ENCODE measurements at places on chromosomes 2 and 18.

GRCh38 chr18:8730080-8730827 is 24.9 kb downstream of the MTCL1 start:
- DNase-seq = no peak

GRCh38 chr2:236309669-236310029 is 45.4 kb upstream of the ASB18 start:
- no peak for DNase-seq

DNA sequence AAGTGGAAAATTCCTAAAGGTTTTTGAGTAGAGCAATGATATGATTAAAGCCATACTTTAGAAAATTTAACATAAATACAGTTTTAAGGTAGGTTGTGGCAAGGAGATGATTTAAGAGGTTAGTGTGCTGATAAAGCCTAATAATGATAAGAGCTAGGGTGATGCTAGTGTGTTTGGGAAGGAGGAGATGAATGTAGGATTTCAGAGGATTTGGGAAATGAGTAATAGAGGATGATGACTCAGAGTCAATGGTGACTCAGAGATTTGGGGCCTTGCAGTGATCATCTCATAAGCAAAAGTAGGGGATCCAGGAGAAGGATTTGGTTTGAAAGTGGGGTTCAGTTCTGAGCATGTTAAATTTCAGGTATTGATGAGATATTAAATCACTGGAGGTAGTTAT is 23.3 kb downstream of the STAMBP start:
- no peak for DNase-seq

GRCh38 chr18:74326231-74326630 is 10.6 kb downstream of the C18orf63 start:
- DNase-seq = no peak

GRCh38 chr18:44388329-44388728 is 292.4 kb upstream of the SETBP1 start:
- no peak for DNase-seq

GRCh38 chr2:229832510-229832898 is 89.3 kb downstream of the TRIP12 start:
- no peak for DNase-seq

DNA sequence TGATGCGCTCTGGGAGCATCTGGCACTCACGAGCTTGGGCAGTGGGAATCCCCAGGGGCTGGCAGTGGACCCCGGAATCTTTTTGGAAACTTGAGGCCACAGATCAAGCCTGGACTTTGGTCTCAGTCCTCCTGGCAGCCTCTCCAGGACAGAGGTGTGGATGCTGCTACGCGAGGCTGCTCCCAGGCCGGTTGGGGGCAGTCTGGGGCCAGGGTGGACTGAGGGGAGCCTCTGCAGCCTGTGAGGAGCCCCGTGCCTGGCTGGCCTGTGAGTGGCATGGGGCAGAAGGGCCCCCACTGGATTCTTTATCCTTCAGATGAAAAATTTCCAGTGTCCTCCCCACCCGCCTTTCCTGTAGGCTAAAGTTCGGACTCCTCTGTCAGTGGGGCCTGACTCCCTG is 12.7 kb upstream of the DES start:
- no peak for DNase-seq

DNA sequence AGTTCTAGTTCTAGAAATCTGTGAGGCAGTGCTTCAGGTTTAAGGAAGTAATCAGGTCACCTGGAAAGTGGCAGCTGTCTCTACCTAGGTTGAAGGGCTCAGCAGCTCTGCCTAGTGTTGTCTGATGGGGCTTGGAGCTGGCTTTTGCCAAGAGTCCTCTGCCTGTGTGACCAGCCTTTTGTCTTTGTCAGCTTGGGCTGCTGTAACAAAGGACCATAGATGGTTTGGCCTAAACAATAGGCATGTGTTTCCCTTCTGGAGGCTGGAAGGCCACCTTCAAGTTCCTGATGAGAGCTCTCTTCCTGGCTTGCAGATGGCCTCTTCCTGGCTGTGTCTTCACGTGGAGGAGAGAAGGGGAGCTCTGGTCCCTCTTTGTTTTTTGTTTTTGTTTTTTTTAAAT is 13.3 kb downstream of the UBE2F start:
- no peak for DNase-seq

GRCh38 chr2:85112906-85113625 is 20.1 kb upstream of the TCF7L1 start:
- no peak for DNase-seq

GRCh38 chr2:241775223-241776177 is 1.1 kb upstream of the GAL3ST2 start:
- no peak for DNase-seq

DNA sequence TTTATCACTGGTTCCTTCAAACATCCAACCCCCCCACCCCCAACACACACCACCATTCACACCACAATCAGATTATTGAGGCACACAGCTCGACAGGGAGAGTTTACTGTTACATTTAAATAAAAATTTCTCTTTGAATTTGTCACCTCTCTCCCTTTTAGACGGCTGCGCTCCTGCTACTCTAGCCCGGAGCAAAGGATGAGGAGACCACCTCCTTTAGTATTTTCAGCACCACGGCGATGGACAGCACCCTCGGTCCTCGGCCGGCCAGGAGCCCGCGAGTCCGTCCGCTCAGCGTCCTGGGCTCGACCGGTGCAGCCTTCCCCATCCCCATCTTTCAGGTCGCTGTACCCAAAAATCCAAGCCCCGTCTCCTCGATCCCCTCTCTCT is 892 bp downstream of the CELF4 start:
- DNase-seq = no peak

DNA sequence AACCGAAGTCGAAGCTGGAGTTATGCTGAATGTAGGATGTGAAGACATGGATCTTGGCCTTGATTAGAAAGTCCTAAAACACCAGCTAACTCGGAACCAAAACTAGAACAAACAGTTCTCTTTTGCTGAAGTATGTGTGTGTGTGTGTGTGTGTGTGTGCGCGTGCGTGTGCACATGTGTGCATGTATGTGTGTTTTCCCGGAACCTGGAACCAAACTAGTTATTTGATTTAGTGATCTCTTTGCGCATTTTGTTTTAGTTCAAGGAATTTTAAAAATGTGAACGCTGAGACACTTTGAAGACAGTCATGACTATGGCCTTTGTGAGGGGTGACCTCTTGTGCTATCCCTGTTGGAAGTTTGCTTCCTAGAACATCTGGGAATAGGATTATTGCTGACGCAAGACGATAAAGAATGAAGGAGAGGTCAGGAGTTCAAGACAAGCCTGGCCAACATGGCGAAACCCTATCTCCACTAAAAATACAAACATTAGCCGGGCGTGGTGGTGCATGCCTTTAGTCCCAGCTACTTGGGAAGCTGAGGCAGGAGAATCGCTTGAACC is 23.8 kb downstream of the FHL2 start:
- DNase-seq = peak; percentile 73

GRCh38 chr18:79496978-79497637 is 101.4 kb downstream of the NFATC1 start:
- peak; percentile 29 for DNase-seq

DNA sequence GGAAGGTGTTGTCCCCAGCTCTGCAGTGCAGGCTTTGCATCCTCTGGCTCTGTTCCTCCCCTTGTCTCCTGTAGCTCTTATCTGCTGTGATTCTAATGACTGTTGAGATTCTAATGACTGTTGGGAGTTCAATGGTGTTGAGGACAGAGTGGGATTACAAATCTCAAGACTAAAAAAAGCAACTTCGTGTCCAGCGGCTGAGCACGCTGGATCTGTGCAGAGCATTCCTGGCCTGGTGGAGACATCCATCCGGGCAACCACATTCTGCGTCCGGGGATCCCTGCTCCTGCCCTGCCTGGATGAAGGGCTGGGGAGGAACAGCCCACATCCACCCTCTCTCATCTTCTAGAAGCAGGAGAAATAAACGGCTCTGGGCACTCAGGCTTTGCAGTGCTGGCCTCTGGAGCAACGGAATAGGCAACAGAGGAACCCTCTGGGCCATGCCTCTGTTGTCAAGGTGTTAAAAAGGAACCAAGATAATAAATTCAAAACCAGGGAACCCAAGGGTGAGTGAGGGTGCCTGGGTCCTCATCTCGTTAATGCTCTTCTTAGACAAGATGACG is 106.7 kb upstream of the ASB18 start:
- no peak for DNase-seq

- no peak for DNase-seq
Observed at GRCh38 chr2:235834781-235835180, 333.4 kb downstream of the GBX2 start.

DNA sequence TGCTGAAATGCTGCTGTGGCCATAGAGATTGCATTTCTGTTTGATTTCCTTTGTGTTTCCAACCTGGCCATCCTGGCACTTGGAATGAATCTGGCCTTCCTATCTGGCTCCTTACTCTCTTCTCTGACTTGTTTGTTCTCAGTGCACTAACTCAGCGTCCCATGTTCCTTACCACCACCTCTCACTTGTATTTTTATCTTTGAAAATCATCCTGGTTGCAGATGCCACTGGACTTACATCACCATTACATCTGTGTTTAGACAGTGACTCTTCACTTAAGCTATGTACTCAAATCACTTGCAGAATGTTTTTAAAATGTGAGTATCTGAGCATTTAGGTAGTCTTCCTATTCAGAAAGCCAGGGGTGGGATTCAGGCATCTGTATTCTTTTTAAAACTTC is 239.5 kb downstream of the WDR7 start:
- DNase-seq = no peak

GRCh38 chr2:174631009-174631981 is 33.7 kb upstream of the WIPF1 start:
- DNase-seq = no peak

- DNase-seq = no peak
Observed at GRCh38 chr2:225052703-225053102, 10.4 kb upstream of the DOCK10 start.

GRCh38 chr2:196195302-196195701 is 23.9 kb upstream of the STK17B start:
- no peak for DNase-seq

- DNase-seq = no peak
Observed at GRCh38 chr2:95023222-95023597, 2.3 kb upstream of the MAL start.

DNA sequence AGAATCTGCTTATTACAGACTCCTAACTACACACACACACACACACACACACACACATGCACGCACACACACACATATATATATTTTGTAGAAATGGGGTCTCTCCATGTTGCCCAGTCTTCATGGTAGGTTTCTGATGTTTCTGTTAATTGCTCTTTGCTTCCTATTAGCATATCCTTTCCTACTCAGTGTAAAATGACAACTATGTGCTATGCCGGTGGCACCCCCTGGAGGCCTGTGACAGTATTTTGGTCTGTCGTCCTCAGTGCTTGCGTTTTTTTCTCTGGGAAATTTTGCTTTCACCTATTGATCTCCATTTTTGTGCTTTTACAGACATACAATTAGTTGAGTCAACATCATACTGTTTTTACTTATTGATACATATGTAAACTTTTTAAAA is 322.1 kb downstream of the LRRTM1 start:
- DNase-seq = no peak

DNA sequence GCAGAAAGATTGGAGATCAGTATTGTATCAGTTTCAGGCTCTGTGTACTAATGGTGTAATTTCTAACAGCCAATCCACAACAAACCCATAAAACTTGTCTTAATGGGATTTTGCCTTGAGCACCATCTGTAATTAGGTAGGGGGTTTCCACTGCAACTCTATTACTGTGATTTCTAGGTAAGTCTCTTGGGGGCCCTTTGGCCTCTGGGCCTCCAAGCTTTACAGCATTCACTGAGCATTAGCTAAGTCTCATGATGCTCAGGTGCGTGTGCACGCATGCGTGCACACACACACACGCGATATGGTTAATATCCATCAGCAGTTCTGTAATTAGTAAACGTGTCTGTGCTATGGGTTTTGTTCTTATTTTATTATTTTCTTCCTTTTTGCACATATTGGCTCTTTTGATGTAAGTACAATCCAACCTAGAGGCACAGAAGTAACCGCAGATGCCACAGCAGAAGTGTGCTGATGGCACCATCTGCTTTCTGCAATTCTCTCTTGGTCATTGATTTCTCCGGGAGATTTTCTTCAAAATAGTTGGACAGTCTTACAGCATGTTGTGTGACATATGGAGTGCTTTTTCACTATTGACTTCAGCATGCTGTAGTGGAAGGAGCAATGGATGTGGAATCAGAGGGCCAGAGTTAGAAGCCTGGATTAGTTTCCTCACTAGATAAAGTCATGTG is 592.0 kb downstream of the LRRTM4 start:
- no peak for DNase-seq

DNA sequence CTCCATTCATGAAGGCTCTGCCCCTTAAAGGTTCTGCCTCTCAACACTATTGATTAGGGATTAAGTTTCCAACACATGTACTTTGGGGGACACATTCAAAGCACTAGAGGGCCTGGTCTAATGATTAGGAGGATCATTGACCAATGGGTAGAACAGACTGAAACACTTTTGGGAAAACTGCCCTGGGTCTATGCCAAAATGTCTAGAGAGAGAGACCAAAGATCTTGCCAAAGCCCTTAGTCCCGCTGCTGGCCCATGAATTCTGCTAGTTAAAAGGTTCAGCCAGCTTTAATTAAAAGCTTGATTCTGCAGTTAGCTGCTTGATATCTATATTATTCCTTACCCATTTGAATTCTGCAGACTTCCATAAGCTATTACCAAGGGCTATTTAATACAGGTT is 613.2 kb downstream of the SLC4A3 start:
- no peak for DNase-seq

DNA sequence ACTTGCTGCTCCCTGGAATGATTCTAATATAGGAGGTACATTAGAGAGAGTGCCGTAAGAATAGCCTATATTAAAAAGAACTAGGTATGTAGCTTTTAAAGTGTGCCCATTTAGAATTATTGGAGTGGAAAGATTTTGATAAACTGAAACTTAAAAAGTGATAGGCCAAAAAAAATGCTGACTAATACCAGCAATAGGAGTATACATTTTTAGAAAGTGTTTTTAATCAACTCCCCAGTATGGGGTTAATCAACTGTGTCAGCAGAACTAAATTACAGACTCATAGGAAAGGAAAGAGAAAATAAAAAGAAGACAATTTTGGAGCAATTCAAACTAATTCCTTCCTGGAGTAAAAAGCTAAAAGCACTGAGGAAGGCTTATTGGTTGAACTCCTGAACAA is 13.3 kb upstream of the MEIS1 start:
- DNase-seq = no peak

DNA sequence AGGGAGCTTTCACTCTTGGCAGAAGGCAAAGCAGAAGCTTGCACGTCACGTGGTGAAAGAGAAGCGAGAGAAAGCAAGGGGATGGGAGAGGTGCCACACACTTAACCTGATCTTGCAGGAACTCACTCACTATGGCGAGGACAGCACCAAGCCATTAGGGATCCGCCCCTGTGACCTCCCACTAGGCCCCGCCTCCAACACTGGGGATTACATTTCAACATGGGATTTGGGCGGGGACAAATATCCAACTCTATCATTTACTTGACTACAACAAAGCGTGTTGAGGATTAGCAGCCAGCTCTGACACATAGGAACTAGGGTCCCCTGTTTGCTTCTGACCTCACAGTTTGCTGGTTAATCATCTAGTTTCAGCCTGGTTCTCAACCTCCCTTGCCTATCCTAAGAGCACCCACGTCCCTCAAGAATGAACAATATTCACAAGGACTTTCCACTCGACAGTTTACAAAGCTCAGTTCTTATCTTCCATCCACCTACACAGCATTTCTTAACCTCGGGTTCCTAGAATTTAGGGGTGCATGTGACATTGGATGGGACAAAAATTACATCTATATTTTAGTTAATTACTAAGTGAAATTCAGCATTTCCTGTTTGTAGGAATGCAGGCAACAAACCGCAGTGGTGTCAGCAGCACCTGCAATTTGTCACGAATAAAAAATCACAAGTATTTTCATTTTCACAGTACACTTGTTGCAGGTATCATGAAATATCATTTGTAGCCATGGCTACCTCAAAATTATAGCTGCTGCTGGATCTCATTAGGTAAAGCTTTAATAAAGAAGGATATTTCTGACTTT is 36.0 kb downstream of the LBH start:
- DNase-seq = no peak

- DNase-seq = no peak
Observed at GRCh38 chr2:99786636-99787390, 297.0 kb upstream of the REV1 start.

Measured in tibial nerve (tissue), 4 donors.